ENCODE measurements at places on chromosomes 11 and 22.

GRCh38 chr22:26360169-26360885 is 68.7 kb upstream of the ASPHD2 start:
- peak; percentile 62 for DNase-seq

DNA sequence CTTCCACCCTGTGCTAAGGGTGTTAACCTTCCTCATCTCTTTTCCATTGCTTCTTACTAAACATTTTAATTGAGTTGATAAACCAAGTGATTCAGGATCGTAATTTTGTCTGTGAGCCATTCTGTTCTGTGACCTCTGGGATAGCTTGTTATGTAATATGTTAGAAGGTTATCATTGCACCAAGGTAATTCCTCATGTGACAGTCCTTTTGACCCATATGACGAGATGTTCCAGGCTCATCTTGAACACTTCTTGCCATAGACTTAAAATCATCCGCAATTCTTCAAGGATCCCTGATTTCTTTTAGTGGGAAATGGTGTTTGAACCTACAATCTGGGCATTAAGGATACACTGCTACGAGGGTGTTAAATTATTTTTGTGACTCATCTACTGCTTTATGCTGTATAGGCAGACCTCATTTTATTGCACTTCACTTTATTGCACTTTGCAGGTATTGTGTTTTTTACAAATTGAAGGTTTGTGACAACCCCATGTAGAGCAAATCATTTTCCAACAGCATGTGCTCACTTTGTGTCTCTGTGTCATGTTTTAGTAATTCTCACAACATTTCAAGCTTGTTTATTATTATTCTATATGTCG is 19.0 kb upstream of the MPZL2 start:
- no peak for DNase-seq

GRCh38 chr22:18078329-18079041 is 695 bp downstream of the PEX26 start:
- peak; percentile 36 for DNase-seq

DNA sequence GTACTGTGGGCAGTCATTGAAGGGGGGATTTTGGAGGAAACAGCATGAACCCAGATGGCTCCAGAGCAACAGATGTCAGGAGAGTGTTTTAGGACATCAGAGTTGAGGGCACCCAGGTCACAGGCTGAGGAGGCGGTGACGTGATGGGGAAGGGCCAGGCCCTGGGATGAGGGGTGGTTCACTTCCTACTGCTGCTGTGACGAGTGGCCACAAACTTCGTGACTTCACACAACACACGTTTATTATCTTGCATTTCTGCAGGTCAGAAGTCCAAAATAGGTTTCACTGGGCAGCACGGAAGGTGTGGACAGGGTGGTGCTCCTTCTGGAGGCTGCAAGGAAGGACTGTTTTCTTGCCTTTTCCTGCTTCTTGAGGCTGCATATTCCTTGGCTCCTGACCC is 77.7 kb upstream of the RAB1B start:
- DNase-seq, result no peak

DNA sequence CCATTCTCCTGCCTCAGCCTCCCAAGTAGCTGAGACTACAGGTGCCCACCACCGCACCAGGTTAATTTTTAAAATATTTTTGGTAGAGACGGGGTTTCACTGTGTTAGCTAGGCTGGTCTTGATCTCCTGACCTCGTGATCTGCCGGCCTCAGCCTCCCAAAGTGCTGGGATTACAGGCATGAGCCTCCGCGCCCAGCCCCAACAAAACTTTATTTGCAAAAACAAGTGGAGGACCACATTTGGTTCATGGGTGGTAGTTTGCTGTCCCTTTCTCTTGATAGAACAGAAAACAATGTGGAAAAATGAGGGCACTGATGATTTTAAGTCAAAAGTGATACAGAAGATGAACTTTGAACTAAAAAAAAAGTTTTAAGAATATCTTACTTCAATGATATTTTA is 121.8 kb upstream of the SERPIND1 start:
- no peak for DNase-seq
